ENCODE measurements at places on chromosomes 2 and 18. TPM values are rescaled to one million over a fixed set of nuclear protein-coding genes. Genes with fewer than 3 reads are reported as not detected.

GRCh38 chr2:210429403-210430137 is 47.0 kb downstream of the LANCL1 start:
- ATAC-seq: no peak

SERPINB2 gene
- not detected for total RNA-seq

DNA sequence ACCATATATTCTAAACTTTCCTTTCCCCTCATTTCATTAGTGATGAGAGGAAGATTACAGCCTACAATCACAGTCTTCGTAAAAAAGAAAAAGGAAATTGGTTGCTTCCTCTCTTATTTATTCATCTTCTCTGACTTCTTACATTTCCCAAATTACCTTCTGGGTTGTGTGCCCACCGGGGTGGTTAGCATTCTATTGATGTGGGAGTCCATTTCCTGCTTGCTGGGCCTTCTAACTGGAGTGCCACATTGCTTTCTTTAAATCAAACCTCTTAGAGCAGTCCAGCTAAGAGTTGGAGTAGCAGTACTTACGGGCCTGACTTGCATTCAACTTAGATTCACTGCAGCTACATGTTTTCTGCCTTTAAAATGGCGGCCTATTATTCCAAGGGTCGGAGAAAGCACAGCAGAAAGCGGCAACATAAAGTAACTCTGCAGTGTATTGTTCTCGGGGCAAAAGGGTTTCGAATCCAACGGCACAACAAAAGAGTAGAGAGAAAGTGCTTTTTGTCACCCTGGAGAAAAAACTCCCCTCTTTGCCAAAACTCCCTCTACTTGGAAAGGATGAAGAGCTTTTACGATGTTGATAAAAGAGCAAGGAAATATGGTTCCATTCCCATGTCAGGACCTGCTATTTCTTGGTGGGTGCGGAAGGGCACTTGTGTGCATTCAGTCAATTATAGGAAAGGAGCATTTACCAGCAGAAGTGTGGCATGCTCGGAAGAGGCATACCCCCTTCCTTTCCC is 110.6 kb upstream of the DLX2 start:
- no peak for ATAC-seq

DNA sequence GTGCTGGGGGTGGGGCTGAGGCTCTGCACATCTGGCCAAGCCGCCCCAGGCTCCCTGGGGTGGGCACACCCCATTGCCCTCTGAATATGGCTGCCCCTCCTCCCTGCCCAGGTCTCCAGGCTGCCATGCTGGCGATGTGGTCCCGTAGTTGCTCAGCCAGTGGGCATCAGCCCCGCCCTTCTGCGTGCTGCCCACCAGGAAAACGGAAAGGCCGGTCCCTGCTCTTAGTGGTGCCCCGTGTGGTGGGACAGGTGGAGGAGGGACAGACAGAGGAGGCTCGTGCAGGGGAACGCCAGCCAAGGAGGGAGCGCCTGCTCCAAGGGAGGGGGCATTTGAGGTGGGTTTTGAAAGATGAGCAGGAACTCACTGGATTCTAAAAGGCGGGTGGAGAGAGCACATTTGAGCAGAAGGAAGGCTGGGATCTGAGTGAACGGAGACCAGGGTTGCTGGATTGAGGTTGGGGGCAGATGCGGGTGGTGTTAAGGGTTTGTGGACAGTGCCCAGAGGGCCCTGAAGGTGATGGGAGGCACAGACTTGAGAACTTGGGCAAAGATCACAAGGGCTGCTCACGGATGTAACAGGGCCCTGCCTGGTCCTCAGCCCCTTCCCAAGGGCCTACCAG is 6.7 kb upstream of the B3GNT7 start:
- ATAC-seq: no peak
